HAP-1 (cell line): ENCODE measurements at places on chromosomes 6 and 20.

GRCh38 chr6:56848105-56848504 lies 106.8 kb upstream of the BEND6 start:
- no peak for DNase-seq

GRCh38 chr20:21936720-21937380 lies 231.4 kb downstream of the PAX1 start:
- DNase-seq = no peak

- DNase-seq = no peak
Observed at GRCh38 chr6:70315079-70315751, 12.3 kb upstream of the COL9A1 start.

DNA sequence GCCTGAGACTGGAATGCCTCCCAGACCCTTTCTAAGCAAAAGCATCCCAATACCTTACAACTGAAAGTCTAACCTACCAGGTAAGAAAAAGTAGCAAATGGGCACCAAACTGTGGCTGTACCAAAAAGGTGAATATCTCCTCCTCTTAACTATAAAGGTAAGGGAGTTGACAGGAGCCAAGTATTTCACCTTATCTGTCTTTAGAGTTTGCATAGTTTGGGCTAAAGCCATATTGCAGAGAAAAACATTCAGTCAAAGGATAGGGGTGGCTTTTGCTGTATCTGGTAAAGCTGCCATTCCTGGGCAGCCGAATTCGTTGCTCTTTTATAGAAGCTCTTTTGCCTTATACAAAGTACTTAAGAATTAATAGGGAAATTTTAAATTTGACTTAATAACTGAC lies 38.1 kb downstream of the PHF3 start:
- DNase-seq = no peak

GRCh38 chr6:44016131-44016870 lies 111.0 kb downstream of the MRPL14 start:
- peak; percentile 86 for DNase-seq

DNA sequence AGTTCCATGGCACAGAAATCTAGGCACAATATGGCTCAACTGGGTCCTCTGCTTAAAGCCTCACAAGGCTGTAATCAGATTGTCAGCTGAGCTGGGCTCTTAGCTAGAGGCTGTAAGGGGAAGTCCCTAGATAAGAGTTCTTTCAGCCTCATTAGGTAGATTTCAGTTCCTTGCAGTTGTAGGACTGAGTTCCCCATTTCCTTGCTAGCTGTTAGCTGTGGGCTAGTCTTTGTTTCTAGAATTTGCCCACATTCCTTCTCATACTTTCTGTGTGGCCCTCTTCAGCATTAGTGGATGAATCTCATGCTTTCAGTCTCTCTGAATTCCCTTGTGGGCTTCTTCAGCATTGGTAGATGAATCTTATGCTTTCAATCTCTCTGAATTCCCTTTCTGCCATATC lies 71.0 kb upstream of the MRAP2 start:
- DNase-seq = no peak

DNA sequence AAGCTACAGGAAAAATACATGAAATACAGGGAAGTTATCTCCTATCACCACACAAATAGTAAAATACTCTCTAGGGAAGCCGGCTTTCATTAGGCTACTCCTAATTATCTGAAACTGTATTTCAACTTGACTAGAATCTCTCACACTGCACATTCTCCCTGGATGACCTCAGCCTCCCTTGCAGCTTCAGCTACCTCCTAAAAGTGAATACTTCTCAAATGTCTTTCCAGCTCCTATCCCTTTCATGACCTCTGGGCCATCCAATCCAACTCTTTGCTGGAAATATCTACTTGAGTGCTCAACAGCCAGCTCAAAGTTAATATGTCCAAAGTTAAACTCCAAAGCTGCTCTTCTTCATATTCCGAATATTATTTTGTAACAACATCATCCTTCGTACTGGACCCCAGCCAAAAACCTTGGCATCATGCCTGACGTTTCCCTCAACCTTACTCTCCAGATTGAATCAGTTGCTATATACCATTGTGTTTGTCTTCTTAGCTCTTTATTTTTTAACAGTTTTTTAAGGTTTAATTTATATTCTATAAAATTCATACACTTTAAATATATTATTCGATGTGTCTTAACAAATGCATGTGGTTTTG lies 29.4 kb upstream of the KIF6 start:
- no peak for DNase-seq

DNA sequence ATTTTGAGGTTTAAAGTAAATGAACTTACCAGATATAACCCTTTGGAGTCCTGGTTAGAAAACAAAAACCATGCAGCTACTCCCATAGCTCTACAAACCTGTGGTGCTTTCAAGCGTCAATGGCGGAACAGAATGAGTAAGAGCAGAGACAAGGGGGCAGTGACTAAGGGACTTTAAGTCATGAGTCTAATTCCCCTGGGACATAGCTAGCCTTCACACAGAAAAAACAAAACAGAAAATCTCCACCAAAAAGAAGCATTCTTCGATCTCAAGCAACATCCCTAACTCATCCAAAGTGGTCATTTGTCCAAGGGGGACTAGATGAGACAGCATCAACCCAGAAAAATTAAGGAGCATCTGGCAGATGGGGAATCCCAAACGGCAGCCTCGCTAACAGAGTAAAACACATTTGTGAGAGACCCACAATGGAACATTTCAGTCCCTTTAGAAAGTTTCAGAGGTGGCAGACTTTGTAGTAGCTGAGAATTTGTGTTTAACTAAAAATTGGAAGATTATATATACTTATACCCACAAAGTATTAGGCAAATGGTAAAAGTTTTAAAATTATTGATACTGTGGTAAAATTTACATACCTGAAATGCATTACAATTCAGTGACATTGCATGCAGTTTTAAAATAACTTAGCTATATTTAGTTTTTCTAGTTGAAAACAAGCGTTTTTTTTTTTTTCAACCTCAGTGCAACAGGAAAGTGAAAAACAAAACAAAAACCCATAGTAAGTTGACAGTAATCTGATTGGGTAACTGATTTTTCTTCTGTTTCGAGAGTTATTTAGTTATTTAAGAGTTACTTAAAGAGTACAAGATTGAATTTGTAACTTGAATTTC lies 67.5 kb downstream of the KCNQ5 start:
- DNase-seq = no peak

- no peak for DNase-seq
Observed at GRCh38 chr20:7841971-7842310, 98.3 kb downstream of the HAO1 start.

DNA sequence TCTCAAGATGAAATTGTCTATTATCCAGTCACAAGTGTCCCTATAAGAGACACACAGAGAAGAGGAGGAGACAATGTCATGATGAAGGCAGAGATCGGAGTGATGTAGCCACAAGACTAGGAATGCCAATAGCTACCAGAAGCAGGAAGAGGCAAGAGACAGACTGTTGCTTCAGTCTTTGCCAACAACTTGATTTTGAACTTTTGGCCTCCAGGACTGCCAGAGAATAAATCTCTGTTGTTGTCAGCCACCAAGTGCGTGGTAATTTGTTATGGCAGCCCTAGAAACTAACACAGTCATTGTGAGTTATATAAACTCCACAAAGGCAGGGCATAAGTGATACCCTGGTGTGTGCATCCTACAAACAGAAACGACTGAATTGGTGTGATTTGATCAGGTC lies 517.0 kb downstream of the BTBD3 start:
- DNase-seq = no peak

DNA sequence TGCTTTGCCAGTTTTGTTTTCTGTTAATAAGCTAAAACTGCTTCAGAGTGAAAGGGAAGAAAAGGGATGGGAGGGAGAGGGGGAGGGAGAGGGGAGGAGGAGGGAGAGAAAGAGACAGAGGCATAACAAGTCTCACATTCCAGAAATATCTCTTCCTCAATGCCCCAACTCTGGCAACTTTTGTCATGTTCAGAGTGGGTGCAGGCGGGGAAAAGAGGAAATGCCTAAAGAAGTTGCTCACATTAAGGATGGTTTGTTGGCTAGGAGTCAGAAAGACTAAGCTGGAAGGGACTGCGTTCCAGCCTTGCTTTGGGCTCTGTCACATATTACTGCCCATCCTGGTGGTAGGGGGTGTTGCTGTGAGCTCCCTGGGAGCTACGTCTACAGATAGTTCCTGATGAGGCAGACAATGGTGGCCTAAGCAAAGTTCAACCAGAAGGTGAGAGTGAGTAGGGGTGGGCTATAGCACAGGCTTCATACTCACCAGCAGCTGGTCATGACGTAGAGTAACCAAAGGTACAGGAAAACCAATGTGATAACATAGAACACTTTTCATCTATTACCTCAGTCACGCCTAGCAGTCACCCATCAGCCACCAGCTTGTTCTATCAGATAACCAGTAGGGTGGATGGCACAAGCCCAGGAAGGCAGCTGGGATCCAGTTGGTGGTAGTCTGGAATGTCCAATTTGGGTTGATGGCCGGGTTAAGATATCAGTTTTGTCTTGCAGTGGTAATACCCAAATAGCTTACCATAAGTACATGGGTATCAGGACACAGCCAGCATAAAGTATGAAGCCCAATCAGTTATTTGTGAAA lies 2.1 kb downstream of the TSPYL4 start:
- DNase-seq = peak; percentile 19

DNA sequence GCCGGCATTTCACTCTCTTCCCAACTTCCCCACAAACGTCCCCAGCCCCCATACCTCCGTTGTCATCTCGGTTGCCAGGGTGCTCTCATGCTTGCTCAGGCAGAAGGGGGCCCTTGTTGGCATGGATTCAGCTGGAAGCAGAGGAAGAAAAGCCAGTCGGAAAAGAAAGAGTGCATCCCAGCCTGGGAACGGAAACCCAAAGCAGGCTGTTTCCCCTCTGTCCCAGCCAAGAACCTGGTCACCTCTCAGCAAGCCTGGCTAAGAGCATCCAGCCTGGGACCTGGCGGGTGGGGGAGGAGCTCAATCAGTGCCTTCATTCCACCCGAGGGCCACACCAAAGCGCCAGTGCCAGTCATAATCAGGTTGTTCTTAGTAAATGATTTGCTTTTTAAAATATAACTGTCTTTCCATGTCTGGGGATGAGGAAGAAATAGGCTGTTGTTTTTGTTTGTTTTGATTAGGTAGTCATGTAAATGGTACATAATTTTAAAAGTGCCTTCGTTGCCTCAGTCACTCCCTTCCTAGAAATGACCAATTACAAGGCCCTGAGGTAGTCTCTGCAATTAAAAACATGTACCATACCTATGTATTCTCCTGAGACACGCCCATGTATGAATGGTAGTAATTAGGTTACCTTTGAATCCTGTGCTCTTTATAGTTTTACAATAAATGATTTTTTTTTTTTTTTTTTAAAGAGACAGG lies 21.1 kb downstream of the CHMP4B start:
- no peak for DNase-seq

- peak; percentile 21 for DNase-seq
Observed at GRCh38 chr6:119037941-119038623, 40.4 kb downstream of the FAM184A start.

GRCh38 chr6:152147269-152147668 lies 339.8 kb downstream of the ESR1 start:
- no peak for DNase-seq

DNA sequence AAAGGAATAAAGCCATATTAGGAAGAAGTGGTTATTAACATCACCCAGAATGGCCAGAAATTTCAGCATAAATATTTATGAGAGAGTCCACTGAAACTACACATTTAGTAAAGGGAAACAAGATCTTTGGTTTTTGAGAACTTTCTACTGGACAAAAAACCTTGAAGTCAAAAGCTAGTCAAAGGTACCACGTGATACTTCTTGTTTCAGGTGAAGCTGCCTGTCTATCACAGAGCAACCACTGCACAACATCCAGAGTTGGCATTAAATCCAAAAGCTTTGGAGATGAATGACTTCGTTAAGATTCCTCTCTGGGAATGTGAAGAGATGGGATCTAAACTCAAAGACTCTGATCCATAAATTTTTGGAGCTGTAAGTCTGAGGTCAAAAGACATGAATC lies 137.0 kb downstream of the KCNQ5 start:
- no peak for DNase-seq

DNA sequence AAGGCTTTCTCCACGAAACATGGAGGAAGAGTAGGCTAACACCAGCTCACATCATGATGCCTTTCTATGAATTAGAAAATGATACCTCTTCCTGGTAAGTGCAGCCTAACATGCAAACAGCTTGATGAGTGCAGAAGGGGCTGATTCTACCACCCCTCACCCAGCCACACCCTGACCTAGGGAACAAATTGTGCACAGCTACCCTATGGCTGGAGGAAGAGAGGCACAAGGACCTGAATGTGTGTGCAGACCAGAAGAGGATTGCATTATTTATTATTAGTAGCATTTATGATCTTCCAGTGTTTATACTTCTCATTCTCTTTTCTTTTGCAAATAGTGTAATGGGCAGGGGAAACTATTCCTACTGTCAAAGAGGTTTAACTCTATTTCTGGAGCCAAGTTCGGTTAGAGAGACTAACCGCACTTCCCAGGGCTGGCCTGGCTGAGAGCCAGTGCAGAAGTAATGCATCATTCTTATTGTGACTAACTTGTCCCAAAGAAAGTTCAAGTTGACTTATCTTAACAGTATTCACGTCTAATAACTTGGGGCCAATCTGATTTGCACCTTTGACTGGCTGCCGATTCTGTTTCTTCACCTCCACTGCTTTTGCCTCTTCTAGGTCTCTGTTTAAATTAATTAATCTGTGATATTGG lies 237.5 kb downstream of the CD83 start:
- DNase-seq = no peak

- DNase-seq = no peak
Observed at GRCh38 chr6:40210628-40211056, 276.4 kb upstream of the MOCS1 start.

DNA sequence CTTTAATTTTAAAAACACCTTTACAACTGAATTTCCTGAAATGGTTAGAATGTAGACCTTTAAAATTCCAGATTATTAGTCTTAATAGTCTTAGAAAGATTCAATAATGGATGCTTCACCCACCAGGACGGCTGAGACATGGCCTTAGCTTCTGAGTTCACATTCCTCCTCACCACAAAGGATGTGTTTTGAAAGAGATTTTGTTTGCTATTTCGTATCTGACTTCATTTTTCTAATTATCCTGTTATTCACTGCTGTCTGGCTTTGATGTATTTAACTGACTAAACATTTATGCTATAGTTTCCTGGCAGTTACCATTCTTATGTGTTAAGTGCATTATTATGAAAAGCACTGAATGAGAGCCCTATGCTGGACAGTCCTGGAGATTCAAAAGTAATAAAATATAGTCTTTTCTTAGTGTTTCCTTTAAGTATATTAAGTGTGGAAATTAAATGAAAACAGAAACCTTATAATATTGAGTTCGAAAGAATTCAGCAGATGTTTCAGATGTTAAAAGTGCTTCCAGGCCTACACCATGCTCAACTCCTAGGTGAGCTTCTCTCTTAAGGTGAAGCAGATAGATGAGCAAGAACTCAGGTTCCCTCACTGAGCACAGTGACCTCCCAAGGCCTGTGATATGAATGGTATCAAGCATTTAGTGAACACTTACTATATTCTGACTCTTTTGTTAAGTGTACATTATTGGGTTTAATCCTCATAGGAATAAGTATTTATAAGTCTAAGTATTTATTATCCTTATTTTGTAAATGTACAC lies 40.3 kb downstream of the MAP3K4 start:
- no peak for DNase-seq

GRCh38 chr6:53244958-53245357 lies 96.3 kb upstream of the GCM1 start:
- no peak for DNase-seq
